ENCODE measurements at places on chromosomes 4 and X.

GRCh38 chr4:163462556-163462955, 11.0 kb downstream of the TKTL2 start:
- DNase-seq: no peak

DNA sequence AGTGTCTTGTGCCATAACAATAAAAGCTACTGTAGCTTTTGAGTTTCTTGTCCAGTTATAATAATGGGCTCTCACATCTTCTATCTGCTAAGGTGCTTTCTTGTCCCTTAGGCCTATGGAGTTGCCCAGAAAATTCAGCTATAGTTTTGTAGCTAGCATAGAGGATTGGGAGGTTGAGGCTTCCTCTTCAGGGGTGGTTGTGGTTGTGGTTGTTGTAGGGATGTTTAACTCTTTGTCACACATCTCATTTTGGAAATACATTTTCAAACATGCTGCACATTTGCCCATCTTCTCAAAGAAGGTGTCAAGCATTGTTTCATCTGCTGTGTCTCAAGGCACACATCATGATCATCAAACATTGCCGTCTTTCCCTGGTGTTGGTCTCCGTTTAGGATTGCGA, 65.0 kb downstream of the ATXN3L start:
- no peak for DNase-seq

DNA sequence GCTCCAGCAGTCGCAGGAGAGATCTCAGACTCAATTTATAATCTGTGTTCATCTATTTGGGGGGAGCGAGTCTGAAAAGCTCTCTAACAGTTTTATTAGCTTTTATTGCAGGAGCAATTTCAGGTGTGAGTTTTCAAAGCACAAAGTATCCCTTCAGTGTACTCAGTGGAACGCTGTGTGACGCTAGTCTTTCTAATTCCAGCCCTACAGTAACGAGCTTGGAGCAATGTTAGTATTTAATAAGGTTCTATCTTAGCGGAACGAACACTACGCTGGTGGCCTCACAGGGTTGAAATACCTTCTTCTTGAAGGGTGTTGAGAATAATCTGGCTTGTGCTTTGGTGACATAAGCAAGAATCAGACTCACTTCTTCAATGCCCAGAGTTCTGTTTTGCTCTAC, 8.4 kb downstream of the HS3ST1 start:
- no peak for DNase-seq

DNA sequence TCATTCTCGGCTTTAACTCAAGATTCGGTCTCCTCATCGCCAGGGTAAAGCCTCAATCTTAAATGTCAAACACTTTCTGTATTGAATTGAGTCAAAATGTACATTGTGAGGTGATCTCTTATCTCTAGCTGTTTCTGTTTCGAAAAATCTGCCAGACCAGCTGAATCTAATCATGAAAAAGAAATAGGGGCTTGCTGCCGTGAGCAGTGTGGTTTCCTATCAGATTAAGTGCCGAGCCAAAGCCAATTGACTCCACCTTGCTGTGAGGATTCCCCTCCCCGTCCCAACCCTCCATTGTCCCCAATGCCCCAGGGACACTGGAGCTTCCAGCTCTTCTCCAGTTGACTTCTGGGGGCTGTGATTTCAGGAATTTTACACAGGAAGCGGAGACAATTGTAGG, 12.5 kb upstream of the CRLF2 start:
- no peak for DNase-seq

DNA sequence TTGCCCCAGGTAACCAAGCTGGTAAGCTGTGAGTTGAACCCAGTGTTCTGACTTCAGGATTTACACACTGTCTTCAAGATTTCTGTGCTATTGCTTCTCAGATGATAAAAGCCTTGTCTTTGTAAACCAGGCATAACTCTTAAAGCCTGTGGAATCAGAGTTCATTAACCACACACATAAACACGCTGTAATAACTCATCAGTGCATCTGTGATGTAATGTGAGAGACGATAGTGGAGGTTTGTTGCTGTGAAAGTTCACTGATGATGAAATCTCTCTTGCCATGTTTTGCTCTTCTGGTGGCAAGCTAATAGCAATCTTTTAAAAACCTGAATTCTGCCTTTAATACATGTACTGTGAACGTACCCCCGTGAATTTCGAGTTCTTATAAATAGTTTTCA, 41.5 kb downstream of the CLCN4 start:
- no peak for DNase-seq

DNA sequence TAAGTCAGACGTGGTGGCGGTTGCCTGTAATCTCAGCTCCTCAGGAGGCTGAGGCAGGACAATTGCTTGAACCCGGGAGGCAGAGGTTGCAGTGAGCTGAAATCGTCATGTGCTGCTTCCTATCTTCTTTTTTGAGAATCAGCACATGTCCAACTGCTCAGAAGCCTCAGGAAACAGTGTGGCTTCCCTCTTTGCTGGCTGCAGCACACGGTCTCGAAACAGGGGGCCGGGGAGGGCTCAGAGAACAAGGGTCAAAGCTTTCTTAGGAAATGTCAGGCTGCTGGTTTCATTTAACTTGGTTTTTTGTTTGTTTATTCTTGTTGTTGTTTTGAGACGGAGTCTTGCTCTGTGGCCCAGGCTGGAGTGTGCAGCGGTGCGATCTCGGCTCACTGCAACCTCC, 31.3 kb downstream of the CRLF2 start:
- DNase-seq: peak; percentile 32

- DNase-seq: no peak
Measured at GRCh38 chr4:10949039-10949733, 264.6 kb upstream of the CLNK start.

Measured in Kasumi-1 (cell line).